Fibroblast of skin of left biceps (primary cell): ENCODE measurements at places on chromosomes 16 and 17.

DNA sequence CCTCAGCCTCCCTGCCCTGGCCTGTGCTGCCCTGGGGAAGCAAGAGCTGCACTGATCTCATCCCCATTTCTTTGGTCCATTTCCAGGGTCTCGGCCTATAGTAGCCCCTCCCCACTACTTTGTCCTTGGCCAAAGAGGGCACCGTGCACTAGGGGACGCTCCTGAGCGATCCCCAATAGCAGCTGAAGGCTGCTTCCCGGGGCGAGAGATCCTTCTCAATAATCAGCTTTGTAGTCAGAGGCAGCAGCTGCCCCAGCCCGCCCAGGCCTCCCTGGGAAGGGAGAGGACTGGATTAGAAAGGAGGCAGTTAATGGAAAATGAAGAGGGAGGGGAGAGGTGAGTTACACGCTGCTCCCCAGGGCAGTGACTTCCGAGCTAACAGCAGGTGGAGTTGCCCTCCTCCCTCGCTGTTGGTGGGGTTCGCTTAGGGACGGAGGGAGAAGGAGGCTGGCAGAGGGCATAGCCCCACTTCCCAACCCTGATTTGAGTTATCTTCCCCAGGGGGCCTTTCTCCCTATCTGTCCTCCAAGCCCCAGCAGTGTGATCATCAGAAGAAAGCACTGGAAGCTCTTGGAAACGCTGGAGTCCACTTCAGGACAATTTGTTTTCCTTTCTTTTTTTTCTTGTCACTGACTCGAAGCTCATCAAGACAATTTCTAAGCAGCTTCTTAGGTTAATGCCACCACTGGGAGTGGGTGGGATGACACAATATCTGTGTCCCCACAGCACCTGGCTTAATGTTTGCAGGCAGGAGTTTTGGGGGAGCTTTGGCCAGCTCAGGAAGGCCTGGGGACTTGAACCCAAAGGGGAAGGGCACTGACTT lies 2.6 kb downstream of the MXRA7 start:
- DNase-seq = no peak

DNA sequence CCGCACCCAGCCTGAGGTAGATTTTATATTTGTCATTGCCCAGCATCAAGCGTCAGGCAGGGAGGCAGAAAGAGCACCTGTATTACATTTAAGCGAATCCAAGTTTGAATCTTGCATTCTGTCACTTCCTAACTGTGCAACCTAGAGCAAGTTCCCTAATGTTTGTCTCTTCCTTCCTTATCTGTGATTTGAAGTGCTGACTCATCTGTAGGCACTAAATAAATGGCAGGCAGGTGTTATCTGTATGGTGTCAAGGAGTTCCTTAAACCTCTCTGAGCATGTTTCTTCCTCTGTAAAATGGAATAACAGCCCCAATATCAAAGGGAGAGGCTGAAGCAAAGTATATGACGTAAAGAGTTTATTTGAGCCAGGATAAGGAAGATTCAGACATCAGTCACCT lies 24.3 kb downstream of the GP2 start:
- no peak for DNase-seq

- DNase-seq = no peak
Observed at GRCh38 chr17:66941249-66941648, 23.3 kb upstream of the CACNG4 start.

DNA sequence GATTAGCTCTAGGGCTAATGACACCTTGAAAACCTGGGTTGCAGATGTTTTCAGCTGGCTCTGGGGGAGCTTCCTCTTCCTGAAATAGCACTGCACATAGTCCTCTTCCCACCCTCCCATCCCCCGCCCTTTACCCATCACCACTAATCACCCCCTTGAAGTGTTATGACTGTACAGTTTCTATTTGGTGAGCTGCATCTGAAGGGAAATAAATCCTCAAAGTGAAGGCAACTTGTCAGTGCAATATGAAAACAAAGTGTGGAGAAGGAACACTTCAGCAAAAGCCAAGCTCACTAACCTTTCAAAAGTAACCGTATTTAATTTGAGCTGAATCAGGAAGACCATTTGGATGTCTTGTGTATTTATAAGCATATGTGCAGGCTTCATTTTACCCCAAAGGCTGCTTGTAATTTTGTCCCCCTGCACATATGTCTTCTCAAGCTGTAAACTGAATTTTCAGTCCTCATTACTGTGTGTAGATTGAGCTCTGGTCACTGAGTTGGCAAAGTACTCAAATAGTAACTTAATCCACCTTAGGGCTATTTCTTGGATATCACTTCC lies 44.1 kb upstream of the CA10 start:
- no peak for DNase-seq

GRCh38 chr17:80012765-80013741 lies 22.6 kb downstream of the TBC1D16 start:
- no peak for DNase-seq

GRCh38 chr17:48051706-48052486 lies 3.7 kb downstream of the NFE2L1 start:
- DNase-seq = peak; percentile 33

- no peak for DNase-seq
Observed at GRCh38 chr17:3526491-3526890, 31.1 kb downstream of the TRPV3 start.

DNA sequence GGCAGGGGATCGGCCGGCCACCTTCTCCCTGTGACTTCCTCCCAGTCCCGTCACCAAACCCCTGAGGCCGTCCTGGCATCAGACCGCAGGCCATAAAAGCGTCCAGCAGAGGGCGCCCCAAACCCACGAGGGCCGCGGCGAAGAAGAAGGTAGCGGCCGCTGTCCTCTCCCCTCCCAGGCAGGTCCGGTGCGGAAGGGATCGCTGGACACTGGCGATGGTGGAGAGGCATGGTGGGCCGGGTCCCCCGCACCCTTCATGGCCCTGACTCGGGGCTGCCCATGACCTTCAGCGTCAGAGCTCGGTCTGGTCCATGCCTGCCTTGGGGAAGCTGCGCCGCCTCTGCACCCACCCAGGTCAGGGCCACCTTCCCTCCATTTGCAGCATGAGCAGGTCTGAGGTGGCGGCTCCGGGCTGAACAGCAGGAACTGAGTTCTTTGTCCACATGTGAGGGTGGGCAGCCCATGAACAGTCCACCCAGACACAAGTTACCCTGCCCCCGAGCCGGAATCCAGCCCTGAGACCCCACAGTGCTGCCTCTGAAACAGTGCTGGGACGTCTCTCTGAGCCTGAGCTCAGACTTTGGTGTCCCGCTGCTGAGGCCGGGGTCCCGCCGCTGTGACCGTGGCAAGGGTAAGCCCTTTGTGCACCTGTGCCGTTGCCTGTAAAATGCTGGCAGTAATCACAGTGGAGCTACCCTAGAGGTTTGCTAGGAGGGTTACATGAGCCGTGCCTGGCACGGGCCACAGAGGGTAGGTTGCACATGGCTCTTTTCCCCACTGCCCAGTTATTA lies 40.8 kb upstream of the CMIP start:
- DNase-seq = no peak

DNA sequence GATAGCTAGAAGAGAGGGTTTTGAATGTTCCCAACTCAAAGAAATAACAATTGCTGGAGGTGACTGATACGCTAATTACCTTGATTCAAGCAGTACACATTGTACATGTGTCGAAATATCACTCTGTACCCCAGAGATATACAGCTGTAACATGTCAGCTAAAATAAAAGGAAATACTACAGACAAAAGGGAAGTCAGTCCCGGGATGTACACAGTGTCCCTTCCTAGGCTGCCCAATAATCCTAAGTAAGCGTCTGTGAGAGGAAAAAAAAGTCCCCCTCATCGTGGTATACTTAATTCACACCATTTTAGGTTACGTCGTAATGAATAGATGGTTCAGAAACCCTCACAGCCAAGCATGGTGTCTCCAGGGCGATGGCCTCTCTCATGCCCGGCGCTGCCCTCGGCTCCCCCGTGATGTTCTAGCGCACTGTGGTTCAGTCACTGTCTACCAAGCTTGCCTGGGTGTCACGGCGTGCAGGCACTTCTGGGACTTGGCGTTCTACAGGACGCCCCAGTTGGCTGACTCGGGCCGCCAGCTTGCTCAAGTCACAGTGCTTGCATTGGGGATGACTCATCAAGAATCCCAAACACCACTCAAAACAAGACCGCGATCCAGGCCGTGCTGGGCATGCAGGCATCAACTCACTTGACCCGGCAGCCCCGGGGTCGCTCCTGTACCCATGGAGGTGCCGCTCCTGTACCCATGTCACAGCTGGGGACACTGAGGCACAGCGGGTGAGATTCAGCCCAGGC lies 27.6 kb downstream of the CCDC40 start:
- no peak for DNase-seq

DNA sequence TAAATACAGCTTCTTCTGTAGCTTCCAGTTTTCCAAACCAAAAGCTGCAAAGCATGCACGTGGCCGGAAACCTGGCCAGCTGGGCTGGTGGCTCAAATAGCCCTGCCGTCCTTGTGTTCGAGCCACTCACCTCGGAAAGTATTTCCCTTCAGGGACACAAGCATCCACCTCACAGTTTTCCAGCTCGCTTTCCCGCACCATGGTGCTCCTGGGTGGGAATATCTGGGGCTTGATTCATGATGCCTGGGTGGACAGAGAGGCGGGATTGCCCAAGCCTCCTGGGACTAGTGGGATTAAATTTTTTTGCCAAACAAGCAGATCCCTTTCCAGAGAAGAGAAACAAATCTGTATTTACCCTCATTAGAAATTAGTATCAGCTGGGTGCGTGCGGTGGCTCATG lies 7.1 kb upstream of the MVD start:
- no peak for DNase-seq

- no peak for DNase-seq
Observed at GRCh38 chr16:68640972-68641371, 4.1 kb upstream of the CDH3 start.

DNA sequence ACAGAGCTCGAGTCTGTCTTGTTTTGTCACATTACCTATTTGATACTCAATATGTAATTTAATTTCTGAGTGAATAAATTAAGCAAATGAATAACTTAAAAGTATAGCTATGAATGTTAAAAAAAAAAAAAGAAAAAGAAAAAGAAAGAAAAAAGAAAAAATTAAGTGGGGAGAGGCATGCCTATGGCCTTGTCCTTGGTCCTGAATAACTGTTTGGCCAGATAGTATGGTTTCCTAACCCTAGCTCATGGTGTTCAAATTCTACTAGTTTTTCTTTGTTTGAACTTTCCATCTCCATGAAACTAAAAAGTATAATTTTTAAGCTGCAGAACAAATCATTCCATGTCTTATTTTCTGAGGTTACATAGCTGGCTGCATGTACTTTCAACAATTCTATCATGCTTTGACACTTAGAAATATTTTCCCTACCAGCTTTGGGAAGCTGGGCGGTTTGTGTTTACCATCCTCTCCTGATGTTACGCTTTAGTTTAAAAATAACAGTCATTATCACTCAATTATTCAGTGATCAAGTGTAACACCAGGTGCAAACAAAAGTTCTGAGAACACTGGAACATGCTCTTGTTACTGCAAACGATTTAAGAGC lies 31.8 kb downstream of the TOX3 start:
- DNase-seq = no peak

DNA sequence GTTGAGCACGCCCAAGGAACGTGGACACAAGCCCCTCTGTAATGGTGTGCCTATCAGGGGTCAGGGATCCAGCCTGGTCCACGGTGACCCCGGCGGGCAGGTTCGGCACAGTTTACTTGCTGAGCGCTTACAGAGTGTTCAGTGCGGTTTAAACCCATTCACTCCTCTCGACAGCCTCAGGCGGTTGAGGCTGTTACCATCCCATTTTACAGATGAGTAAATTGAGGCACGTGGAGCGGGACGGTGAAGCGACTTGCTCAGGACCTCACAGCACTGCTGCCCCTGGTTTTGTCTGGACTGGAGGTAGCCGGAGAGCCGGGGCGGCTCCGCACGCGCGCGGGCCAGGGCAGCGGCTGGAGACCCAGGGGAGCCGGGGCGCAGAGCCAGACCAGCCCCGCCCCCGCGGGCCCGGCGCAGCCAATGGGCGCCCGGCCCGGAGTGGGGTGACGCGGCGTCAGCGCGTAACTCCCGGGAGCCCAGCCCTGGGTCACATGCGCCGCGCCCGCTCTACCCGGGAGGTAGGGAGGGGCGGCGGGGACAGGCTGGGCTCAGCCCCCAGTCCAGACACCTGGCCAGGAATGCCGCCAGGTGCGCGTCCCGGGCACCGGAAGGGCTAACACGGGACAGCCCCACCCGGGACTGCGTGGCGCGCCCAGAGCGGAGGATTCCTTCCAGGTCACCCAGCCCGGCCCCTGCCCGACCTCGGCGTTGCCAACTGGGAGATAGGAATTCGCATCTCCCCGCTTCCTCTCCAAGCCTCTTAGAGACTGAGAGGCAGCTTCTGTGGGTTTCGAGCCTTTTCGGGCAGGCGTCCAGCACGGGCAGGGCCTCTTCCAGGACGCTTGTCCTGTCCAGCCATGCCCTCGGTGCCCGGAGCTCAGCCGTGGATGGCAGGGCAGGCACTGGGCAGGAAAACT lies 3.3 kb upstream of the SREBF1 start:
- DNase-seq = peak; percentile 44

DNA sequence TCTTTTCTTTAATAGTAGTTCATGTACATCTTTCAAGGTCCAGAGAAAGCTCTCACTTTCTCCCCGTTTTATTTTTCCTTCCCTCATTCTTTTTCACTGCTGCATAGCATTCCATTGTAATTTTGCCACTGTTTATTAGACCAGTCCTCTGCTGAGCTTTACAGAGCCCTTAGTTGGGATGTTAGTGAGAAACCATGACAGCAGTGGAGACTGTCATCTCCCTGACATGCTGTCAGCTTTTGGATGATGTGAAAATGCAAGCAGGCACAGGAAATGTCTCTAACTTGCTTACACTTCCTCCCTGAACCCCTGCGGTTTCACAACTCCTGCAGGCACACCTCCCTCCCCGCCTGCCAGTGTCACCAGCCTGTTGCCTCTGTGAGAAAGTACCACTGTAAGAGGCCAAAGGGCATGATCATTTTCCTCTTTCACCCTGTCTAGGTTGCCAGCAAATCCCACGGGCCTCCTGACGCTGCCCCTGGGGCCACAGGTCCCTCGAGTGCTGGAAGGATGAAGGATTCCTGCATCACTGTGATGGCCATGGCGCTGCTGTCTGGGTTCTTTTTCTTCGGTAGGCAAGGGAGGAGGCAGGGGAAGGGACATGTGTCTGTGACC lies at the start of gene ITGAL:
Gene ITGAL, plus strand, starts transcription at position 415 of the 615 bp plus-strand sequence. Its CDS starts 96 bp downstream, at position 511.
- DNase-seq = no peak

- DNase-seq = no peak
Observed at GRCh38 chr17:57751348-57751971, 6.4 kb upstream of the CCDC182 start.

GRCh38 chr17:61007980-61008379 lies 330.3 kb downstream of the BCAS3 start:
- DNase-seq = no peak

- no peak for DNase-seq
Observed at GRCh38 chr16:30443631-30444030, 2.0 kb downstream of the SEPHS2 start.

DNA sequence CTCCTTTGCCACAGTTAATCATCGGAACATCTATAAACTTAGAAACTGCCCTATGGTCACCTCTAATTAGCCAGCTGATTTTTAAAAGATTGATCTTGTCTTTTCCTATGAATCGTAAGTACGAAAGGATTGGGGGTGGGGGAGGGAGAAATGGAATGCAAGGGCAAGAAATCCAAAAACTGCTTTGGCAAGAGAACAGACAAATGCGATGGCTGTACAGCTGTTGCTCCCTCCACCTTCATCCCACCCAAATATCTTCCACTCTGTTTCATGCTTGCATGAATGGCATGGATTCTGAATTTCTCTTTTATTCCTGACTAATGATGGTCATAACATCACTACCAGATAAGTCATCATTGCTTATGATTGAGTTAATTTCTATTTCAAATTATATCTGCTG lies 165.7 kb downstream of the STX8 start:
- no peak for DNase-seq

GRCh38 chr17:61260071-61260797 lies 139.4 kb upstream of the TBX2 start:
- DNase-seq = no peak
